ENCODE measurements at places on chromosomes 2 and 18. TPM values are rescaled to one million over a fixed set of nuclear protein-coding genes. Genes with fewer than 3 reads are reported as not detected.

Gene PTPRM
- polyA plus RNA-seq: 1.6 TPM

Gene ZAP70
- not detected for polyA plus RNA-seq

Gene CDKL4
- polyA plus RNA-seq: not detected

Gene ALPG
- 0.89 TPM for polyA plus RNA-seq

Gene LRRC30
- not detected for polyA plus RNA-seq

Gene CFAP65
- 0.37 TPM for polyA plus RNA-seq

Gene LAMA1
- 14.8 TPM for polyA plus RNA-seq

Gene IL36A
- polyA plus RNA-seq: not detected

Gene RAX
- polyA plus RNA-seq: 0.16 TPM

Gene M1AP
- 2.8 TPM for polyA plus RNA-seq

Gene RAB27B
- 0.13 TPM for polyA plus RNA-seq

Gene SERPINB13
- polyA plus RNA-seq: not detected

Gene LYPD1
- 1.7 TPM for polyA plus RNA-seq

Gene CKAP2L
- polyA plus RNA-seq: 28.6 TPM

Gene SF3B1
- polyA plus RNA-seq: 181 TPM

Gene G6PC2
- not detected for polyA plus RNA-seq

Gene PTPRN
- polyA plus RNA-seq: 4.8 TPM

Gene IAH1
- 35.0 TPM for polyA plus RNA-seq

Gene CCDC141
- 11.7 TPM for polyA plus RNA-seq

Gene DCDC2C
- 0.50 TPM for polyA plus RNA-seq

Gene CLHC1
- 5.0 TPM for polyA plus RNA-seq

Gene CABLES1
- polyA plus RNA-seq: 2.6 TPM

Gene PDE6D
- 55.6 TPM for polyA plus RNA-seq

Gene CPO
- 0.90 TPM for polyA plus RNA-seq

Gene FARSB
- 34.8 TPM for polyA plus RNA-seq

Gene GEN1
- polyA plus RNA-seq: 9.8 TPM

Gene KIF3C
- polyA plus RNA-seq: 16.7 TPM

Gene EIF2B4
- polyA plus RNA-seq: 64.0 TPM

Gene TMEM127
- polyA plus RNA-seq: 4.9 TPM

Gene CSRNP3
- polyA plus RNA-seq: 7.2 TPM

Gene NXPH2
- 2.7 TPM for polyA plus RNA-seq

Gene CYS1
- polyA plus RNA-seq: 0.32 TPM

Gene TSGA10
- polyA plus RNA-seq: 24.2 TPM

Gene CD28
- polyA plus RNA-seq: not detected

Gene CRYGD
- 23.9 TPM for polyA plus RNA-seq

Gene TTC32
- 22.8 TPM for polyA plus RNA-seq

Gene CROCC2
- polyA plus RNA-seq: not detected

Gene TACR1
- 3.6 TPM for polyA plus RNA-seq

Gene DHRS9
- polyA plus RNA-seq: not detected

Gene CNDP1
- not detected for polyA plus RNA-seq

Gene MAPK4
- polyA plus RNA-seq: 1.3 TPM

Gene IL1R2
- not detected for polyA plus RNA-seq

Gene PID1
- 2.2 TPM for polyA plus RNA-seq

Gene ANKRD30B
- polyA plus RNA-seq: not detected

Gene FOXI3
- polyA plus RNA-seq: 1.1 TPM

Gene ACVR1C
- 0.61 TPM for polyA plus RNA-seq

Gene CCDC85A
- 0.17 TPM for polyA plus RNA-seq

Gene PRKAG3
- polyA plus RNA-seq: not detected

Gene C1QL2
- polyA plus RNA-seq: 0.87 TPM

Gene CYRIA
- 1.7 TPM for polyA plus RNA-seq

Gene ACTG2
- 6.3 TPM for polyA plus RNA-seq
